ENCODE measurements at places on chromosomes 16 and 17.

DNA sequence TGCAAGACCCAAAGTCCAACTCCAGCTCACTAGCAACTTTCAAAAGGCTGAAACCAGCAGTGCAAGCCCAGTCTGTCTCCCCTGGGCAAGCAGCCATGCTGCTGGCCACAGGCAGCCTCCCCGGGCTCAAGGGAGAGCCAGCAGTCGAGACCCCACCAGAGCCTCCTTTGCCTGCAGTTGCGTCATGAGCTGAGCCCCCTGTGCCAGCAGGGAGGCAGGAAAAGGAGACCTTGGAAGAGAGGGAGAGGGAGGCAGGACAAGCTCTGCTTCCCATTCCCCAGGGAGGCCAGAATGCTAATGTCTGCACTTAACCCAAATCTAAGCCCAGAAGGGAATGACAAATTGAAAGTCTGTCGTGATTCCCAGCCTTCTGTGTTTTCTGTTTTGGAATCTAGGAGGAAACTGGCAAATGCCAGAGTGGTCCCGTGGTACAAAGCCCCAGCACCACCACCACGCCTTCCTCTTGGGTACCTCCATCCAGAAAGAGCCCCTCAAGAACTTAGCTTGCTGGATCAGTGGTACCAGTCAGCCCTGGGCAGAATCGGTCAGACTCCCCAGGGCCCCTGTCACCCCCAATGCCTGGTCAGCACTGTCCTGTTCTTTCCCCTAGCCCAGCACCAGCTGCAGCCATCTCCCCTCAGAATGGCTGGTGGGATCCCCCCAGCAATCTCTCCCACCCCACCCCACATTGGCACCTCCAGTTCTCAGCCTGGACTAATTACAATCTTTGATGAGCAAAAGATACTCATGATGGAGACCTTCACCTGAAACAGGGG, 99.3 kb upstream of the TNRC6C start:
- no peak for DNase-seq

- DNase-seq = no peak
Observed at GRCh38 chr17:63337579-63337978, 108.5 kb downstream of the CYB561 start.

- no peak for DNase-seq
Observed at GRCh38 chr17:39626171-39627046, at the start of gene PPP1R1B. TSS of gene PPP1R1B (plus strand) at chr17:39626952. CDS start at chr17:39627393, 441 bp downstream.

DNA sequence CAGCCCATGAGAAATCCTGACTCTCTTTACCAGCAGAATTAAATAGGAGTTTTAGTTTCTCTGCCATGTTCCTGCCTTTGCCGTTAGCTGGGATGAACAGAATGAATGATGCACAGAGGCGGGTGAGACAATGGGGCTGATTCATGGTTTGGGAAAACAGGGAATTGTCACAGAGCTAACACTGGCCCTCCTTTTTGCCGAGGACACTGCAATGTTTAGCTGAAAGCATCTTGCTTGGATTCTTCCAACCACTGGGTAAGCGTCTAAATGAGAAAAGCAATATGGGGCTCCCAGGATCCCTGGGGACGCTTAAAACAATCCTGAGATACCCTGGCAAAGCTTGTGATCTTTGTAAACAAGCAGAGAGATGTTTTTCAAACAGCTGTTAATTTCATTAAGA, 12.8 kb upstream of the PAFAH1B1 start:
- DNase-seq = no peak

DNA sequence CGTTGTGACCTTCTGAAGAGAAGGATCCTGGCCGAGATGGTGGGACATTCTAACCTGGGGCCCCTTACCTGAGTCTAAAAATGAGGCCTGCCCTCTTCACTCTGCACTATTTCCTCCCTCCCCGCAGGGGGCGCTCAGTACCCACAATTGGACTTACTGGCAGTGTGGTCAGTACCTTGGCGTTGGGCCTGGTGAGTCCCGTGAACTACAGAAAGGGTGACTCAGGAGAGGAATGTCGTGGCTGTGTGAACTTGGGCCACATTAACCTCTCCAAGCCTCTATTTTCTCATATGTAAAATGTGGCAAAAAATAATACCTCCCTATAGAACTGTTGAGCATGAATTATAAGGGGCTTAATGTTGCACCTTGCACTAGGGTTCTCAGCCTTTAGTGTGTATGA, 3.9 kb downstream of the RSAD1 start:
- DNase-seq = peak; percentile 98
